GOT3 (cell line): ENCODE measurements at places on chromosomes 12 and 14.

DNA sequence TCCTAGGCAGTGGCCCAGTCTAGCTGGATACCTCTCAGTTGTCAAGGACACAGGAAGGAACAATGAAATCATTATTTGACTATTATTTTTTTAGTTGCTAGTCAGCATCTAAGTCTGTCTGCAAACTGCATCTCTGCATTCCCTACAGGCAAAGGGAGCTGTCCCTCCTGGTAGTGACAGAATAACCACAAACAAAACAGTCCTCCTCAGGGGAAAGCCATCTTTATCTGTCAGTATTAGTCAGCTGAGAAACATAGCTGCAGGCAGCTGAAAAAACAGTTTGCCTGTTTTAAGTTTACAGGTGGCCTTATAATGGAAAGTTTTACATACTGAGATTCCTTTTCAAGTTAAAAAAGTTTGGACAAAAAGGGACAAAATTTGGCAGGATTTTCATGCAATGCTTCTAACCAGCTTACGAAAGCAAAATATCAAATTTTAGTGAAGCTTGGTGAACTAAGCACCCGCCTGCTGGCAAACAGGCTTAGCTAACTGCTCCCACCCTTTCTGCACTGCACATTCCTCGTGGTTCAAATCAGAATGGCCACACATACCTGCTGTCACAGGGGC, 29.5 kb downstream of the SLC25A21 start:
- no peak for DNase-seq

DNA sequence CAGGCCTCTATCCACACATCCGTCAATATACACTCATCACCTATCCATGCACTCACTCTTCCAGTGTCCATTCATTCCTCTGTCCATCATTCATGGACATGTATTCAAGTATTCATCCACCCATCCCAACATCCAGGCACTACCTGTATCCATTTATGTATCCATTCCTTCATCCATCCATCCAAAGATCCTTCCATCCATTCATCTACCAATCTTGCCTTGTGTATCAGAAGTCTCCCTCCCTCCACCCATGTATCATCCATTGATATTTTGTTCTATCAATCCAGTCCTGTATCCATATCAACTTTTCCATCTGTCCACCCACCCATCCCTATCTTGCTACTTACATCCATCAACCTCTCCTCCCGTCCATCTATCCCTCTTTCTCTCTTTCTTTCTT, 4.0 kb downstream of the BEGAIN start:
- no peak for DNase-seq

DNA sequence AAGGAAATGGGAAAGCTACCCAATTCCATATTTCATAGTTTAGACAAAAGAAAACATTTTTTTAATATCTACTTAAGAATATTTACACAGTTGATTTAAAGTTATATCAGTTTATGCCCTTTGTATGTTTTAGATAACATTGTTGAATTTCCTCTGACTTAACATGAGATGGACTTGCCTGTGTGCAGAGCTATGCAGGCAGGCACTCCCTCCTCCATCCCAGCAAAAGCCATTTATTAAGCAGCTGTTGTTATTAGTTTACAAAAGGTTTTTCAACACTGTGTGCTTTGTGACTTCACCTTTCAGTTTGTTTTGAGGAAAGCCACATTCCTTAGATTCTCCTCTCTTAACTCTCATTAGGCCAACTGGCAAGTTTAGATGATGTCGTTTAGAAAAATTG, 337.5 kb upstream of the PDE3A start:
- no peak for DNase-seq

DNA sequence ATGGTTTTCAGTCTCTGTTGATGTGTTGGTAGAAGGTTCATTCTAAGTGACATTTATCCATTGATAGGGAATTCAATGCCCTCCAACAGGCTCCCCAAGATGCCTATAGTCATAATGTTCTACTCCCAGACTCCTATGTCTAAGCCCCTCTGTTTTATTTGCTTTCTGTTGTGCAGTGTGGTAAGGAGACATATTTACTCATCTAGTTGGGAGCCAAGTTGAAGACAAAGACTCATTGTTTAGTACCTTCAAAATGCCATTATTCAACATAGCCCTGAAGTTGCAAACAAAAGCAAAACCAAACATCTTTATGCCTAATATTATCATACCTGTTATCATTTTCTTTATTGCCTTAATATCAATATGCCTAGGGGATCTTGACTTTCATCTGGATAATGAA, 302.1 kb downstream of the RMST start:
- DNase-seq = no peak

DNA sequence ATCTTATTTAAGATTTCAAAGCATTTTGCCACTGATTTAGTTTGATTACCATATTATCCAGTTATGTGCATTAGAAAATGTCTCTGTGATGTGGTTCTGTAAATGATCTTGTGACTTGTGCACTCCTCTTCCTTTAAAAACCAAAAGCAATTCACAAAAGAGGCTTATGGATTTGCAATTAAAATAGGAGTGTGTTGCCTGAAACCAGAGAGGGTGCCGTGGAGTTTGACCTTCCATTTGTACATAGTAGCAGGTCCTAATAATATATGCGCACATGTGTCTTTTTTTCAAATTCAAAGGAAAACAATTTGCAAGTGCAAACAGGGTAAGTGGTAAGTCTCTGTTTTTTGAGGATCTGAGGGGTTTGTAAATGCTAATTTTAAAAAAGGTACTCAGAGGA, 470.9 kb downstream of the VRK1 start:
- no peak for DNase-seq

GRCh38 chr12:93122569-93123091, 193.5 kb upstream of the EEA1 start:
- no peak for DNase-seq

DNA sequence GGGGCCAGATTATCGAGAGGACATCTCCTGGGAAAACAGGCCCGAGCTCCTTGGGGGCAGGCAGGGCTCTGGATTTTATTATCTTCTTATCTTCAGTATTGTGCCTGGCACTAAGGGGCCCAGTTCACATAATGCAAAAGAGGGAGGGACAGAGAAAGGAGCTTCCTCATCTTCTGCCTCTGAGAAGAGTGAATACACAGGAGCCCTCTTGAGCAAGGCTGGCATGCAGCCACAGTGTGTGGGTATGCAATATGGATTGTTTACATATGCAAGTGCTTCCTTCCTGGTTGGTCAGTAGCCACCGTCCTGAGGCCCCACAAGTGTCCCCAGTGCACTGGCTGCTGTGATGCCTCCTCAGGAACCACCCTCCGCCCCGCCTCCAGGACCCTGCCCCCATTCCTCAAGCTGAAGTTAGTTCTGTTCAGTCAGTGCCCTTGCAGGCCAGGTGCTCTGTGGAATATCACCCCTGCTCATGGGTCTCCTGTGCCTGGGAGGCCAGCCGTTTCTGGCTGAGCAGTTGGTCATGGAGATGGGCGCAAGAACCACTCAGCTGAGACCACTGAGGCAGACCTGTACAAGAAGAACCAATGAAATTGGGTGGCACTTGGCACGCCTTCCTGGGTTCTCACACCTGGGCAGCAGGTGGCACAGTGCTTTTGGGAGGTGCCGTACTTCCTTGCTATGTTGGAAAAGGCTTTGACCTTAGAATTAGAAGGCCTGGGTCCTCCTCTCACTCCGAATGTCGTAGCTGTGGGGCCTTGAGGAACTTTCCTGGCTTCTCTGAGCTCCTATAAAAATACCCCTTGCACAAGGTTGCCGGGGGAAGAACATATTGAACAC, 35.1 kb upstream of the ACTN1 start:
- no peak for DNase-seq

- DNase-seq = no peak
Observed at GRCh38 chr14:90979515-90979914, 80.9 kb downstream of the RPS6KA5 start.

DNA sequence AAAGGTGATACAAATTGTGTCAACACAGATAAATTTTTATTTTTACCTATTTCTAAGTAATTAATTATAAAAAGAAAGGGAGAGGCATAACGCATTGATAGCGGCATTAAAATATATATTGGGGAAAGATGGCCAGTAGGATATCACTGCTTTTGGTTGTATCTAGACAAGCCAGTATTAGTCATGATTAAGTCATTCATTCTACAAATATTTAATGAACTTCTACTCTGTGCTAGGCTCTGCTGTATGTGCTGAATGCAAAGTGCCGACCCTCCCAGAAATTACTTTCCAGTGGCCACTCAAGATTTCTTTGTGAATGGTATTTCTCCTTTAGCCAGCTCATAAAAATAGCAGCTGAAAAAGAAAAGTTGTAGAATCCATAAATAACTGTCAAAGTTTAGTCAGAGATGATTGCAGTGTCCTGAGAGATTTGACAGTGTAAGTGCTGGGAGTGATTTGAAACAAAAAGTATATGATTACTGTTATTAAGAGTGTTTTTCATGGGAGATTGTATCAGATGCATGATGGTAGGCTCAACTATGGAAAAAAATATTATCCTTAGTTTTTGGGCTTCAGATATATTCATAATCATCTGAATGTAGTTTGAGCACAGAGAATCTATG, 133.2 kb downstream of the MGAT4C start:
- no peak for DNase-seq
